ENCODE measurements at places on chromosomes 7 and 10.

DNA sequence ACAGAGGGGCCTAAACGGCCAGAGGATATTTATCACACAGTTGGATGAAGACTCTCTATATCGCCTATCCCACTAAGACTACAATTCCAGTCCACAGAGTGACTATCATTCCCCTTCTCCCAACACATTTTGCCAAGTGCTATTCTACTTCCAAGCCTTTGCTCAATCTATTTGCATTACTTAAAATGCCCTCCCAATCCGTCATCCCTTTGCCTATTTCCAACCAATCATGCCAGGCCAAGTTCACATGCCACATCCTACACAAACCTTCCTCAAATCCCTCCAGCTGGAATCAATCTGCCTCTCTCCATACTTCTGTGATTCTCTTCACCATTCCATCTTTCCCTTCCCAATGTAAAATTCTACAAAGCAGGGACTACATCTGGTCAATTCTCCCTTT lies 38.2 kb downstream of the SMURF1 start:
- DNase-seq, result no peak

DNA sequence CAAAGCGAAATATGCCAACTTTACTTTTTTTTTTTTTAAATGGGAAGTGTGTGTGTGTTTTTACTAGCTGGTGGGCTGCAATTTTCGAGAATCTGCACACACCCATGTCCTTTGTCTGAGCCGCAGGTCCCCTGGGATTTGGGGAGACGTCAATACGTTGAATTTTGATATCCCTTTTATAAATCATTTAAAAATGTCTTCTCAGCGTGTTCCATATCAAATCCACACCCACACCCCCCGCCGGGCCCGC lies 404 bp upstream of the FMC1 start:
- no peak for DNase-seq

GRCh38 chr10:50963063-50963462 lies 77.6 kb upstream of the A1CF start:
- DNase-seq, result no peak

DNA sequence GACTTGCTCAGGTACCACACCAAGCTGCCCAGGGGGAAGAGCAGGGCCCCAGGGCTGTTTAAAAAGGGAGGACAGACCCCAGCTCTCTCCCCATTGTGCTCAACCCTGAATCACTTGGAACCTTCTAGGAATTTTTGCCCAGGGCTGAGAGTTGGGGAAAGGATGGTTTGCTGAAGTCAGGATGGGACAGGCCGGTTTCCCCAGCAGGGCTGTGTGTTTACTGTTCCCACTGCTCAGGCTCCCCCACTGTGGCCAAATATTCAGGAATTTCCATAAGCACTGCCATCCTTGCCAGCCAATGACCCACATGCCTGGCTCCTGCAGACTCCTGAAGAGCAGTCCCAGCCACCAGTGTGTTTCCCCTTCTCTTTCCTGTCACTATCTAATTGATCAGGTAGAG lies 120.7 kb downstream of the WDFY4 start:
- no peak for DNase-seq

- no peak for DNase-seq
Observed at GRCh38 chr10:124429576-124429975, 10.9 kb upstream of the OAT start.

GRCh38 chr10:125769175-125769574 lies 6.4 kb downstream of the MMP21 start:
- DNase-seq, result no peak

- no peak for DNase-seq
Observed at GRCh38 chr10:43978936-43979335, 330.3 kb upstream of the ZNF32 start.

- DNase-seq, result no peak
Observed at GRCh38 chr10:8044331-8044907, 10.1 kb upstream of the GATA3 start.

- DNase-seq, result no peak
Observed at GRCh38 chr7:31432836-31433340, 81.0 kb upstream of the ITPRID1 start.

- DNase-seq, result no peak
Observed at GRCh38 chr7:84997626-84998025, 189.2 kb downstream of the SEMA3D start.

DNA sequence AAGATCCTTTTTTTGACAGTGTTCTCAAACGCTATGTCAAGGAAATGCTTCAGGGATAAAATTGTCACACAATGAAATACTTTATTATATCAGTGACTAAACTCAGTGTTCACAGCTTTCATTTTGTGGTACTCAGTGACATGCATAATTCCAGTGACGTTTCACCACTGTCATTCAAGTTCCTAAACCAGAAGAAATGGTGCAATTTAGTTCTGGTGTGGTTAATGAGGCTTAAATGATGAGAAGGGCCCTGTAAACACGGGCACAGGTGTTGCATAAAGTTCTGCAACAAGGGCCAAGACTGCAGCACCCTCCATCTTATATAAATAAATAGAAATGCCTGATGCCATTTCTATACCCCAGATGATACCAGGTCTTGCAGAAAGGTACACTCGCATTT lies 1247.1 kb downstream of the GATA3 start:
- DNase-seq, result no peak

GRCh38 chr10:25615926-25616325 lies 318.1 kb upstream of the MYO3A start:
- DNase-seq, result peak; percentile 12

DNA sequence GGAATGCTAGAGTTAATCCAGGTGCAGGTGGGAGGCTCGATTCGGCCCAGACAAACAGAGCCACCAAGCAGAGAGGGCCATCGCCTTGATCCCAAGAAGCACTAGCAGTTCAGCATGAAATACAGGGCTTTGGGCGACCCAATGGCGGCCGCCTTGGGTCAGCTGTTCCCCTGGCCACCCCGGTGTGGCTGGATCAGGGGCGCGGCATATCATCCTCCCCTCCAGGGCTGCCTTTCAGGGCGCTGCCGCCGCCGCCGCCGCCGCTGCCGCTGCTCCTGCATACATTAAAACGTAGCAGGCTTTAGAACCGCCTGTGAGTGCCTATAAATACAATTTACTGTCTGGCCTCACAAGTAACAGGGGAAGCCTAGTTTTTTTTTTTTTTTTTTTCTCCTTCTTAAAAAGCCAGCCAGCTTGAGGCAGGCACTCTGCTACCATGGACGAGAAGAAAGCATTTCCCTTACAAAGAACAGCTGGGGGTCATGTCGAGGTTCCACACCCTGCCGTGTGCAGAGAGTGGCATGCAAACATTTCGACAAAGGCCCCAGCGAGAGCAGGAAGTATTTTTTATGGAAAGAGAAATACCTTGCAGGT lies 57.7 kb upstream of the EFCAB10 start:
- no peak for DNase-seq

- DNase-seq, result no peak
Observed at GRCh38 chr7:81709836-81710235, 60.0 kb downstream of the HGF start.

DNA sequence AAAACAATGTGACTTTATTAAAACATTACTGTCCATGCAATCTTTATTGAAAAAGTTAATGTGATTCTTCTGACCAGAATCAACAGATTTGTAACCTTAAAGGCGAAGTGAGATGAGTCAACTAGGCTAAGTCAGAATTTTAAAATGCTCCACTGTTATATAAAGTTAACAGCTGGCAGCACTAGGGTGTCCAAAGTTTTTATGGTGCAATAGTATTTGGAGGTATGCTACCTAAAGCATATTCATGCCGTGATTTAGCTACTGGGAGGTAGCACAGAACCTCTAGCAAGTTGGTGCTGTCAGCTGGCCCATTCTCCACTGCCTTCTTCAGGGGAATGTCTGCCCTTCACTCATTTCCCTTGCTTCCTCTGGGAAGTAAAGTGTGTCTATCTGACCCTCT lies 126.7 kb downstream of the RAPGEF5 start:
- DNase-seq, result no peak

DNA sequence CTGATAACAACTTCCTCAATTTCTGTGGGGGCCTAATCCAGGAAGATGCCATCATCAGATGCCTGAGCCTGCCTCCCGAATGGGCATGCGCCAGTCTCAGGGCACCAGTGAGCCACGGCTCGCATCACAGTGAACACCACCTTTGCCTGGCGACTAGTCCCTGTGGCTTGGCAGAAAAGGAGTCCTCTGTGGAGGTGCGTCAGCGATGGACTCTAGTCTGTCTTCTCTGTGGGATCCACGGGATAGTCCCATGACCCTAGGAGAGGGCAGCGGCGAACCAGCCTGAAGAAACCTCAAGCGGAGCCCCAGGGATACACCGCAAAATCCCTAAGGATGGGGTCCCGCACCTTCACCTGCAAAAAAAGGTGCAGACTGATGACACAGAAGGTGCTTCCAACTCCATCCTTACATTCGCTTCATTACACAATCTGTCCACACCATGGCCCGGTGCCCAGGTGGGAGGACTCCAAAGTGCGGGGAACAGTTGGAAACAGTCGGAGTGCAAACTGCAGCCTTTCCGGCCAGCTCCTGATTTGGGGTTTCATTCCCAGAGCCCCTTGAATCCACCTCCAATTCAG lies 35.1 kb upstream of the ZNF273 start:
- DNase-seq, result no peak

DNA sequence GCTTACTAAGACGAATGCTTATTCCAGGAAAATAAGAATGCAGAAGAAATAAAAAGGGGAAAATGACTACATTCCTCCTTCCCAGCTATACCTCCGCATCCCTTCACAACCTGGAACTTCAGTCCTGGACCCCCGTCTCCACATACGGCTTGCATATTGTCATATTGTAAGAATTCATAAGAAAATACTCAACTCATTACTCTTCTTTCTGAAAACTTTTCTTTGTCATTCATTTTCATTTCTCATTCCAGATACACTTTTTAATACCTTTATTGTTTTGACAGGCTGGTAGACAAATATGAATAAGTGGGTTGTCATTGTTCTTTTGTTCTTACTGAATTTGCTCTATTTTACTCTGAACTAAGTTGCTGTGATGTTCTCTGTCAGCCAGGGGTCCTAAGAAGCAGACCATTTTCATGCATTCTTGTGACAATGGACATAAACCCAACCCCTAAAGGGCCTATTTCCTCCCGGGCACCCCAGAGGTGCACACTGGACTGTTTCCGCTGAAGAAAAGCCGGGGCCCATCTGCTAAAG lies 23.3 kb upstream of the SFTPA2 start:
- no peak for DNase-seq

- no peak for DNase-seq
Observed at GRCh38 chr10:45308707-45309106, 6.7 kb downstream of the OR13A1 start.

GRCh38 chr10:121838931-121839330 lies 88.9 kb downstream of the ATE1 start:
- DNase-seq, result no peak

DNA sequence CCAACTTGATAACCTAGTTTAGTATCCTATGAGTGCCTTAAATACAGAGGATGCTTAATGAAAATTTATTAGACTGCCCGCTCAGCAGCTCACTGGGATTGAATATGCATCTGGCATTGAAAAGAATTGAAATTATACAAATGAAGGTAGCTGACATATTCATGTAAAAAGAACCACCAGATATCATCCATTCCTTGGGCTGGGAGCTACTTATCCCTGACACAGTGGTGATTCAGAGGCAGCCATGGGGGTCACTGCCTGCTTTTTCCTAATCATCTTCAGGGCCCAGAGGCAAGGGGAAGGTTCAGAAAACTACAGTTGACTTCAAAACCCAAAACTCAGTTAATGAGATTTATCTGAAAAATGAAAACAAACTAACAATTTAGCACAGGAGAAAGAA lies 120.9 kb downstream of the TRIL start:
- no peak for DNase-seq

- DNase-seq, result no peak
Observed at GRCh38 chr7:157622000-157622399, 285.2 kb downstream of the DNAJB6 start.

GRCh38 chr7:123681561-123681960 lies 25.9 kb downstream of the LMOD2 start:
- no peak for DNase-seq

DNA sequence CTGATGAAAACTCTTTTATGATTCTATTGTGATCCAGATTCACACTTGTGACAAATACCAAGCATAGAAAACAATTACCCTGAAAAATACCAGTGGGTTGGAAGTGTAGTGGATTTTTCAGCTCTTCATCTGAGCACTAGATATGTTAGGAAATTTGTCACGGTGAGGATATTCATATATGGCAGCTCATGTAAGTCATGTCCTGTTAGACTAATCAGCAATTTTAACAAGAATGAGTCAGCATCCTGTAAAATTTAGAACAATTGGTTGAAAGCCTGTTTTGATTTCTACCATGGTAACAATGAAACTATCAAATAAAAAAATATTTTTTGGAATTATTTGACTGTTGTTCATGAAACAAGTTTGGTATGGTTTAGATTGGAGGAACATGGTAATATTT lies 334.3 kb downstream of the CACNA2D1 start:
- DNase-seq, result no peak

DNA sequence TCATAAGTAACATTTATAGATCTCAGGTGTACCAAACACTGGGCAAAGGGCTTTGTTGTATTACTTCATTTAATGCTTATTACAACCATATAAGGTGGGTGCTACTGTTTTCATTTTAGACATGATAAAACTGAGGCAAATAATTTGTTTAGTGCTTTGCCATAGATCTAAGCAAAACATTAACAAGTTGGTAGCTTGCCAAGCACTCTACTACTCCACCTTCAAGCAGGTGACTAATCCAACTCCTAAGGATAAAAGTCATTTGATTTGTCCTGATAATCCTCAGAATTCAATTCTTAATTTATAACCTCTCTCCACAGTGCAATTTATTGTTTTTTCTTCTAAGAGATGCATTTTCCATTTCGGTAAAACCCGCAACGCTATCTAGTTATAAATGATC lies 646.4 kb downstream of the GRM8 start:
- DNase-seq, result no peak

DNA sequence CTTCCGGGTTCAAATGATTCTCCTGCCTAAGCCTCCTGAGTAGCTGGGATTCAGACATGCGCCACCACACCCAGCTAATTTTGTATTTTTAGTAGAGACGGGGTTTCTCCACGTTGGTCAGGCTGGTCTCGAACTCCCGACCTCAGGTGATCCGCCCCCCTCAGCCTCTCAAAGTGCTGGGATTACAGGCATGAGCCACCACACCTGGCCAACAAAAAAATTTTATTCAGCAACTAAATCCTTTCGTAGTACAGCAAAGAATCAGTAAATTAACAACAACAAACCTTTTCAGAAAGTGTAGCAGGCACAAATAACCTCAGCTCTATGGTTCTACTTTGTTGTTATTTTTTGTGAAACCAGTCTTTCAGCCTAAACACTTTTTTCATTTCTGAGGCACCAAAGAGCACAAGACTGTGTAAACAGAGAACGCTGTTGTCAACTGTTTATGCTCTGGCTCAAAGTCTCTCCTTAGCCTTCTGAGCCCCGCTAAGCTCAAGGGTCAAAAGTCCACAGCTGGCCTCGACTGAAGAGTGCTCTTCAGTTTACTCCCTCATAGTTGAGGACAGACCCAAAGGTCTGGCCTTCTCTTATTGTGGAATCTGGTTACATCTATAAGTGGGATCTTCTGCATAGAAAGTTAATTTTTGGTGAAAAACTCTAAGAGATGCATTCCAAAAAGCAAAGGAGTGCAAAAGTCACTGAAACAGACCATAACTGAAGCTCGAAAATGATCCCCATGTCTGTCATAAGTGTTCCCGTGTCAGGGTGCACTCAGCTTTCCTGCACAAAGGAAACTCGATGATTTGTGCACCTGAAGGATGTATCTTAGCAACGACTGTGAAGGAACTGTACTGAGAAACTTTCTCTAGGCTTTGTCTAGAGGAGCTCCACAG lies 24.6 kb upstream of the DDX50 start:
- no peak for DNase-seq

- no peak for DNase-seq
Observed at GRCh38 chr10:26468700-26469099, 30.6 kb downstream of the APBB1IP start.

GRCh38 chr10:33565231-33565630 lies 230.8 kb upstream of the NRP1 start:
- DNase-seq, result no peak

- DNase-seq, result peak; percentile 78
Observed at GRCh38 chr7:74289018-74289658, at the start of gene CLIP2. TSS of gene CLIP2 (plus strand) at chr7:74289407. CDS start at chr7:74317547, 28,140 bp downstream.
